Brain pericyte (primary cell): ENCODE measurements at places on chromosomes 12 and 14.
A peak's percentile ranks its signal among the peaks of the same experiment; 100 is the strongest.

DNA sequence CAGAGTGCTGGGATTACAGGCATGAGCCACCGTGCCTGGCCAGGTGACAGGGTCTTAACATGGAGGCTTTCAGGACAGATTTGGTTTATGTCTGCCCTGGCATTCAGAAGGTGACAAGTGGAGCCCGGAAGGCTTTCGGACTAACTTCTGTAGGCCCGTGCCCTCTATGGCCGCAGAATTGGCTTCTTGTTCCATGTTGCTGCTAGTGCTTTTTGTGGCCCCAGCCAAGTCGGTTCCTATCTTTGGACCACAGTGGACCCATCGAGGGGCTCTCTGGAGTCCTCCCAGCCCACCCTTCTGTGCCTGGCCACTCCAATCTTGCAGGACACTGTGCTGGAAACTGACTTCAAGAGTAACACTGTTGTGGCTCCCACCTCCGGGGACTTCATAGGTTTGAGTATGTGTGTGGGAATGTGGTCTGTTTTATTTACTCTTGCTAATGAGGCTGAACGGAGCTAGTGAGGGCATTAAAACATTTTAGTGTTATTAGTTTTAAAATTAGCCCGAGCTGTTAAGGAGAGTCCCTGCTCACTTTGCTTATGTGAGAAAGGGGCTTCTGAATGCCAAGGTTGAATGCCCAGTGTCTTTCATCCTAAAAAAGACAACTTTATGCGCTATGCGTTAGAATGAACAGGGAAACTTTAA lies 245.9 kb downstream of the CACNA1C start:
- no peak for DNase-seq

DNA sequence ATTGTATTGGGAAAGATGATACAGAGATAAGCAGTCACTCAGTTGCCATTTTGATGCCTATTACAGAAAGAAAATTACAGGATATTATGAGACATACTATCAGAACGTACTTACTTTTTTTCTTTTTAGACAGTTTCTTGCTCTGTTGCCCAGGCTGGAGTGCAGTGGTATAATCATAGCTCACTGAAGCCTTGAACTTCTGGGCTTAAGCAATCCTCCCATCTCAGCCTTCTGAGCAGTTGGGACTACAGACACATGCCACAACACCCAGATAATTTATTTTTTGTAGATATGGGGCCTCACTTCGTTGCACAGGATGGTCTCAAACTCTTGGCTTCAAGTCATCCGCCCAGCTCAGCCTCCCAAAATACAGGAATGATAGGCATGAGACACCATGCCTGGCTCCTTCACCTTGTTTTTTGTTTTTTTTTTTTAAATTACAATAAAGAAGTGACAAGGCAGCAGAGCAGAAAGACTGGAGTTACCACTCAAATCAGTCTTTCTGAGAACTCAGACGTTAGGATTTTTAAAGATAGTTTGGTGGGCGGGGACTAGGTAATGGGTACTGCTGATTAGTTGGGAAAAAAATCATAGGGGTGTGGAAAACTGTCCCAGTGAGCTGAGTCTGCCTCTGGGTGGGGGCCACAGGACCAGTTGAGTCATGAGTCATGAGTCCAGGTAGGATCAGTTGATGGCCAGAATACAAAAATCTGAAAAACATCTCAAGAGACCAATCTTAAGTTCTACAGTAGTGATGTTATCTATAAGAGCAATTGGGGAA lies 11.5 kb upstream of the CPM start:
- DNase-seq, result no peak

GRCh38 chr12:47028981-47029708 lies 50.3 kb upstream of the PCED1B start:
- no peak for DNase-seq

GRCh38 chr14:72849222-72849621 lies 44.7 kb downstream of the DPF3 start:
- DNase-seq, result no peak

GRCh38 chr14:56145965-56146364 lies 27.8 kb downstream of the PELI2 start:
- DNase-seq, result peak; percentile 37

DNA sequence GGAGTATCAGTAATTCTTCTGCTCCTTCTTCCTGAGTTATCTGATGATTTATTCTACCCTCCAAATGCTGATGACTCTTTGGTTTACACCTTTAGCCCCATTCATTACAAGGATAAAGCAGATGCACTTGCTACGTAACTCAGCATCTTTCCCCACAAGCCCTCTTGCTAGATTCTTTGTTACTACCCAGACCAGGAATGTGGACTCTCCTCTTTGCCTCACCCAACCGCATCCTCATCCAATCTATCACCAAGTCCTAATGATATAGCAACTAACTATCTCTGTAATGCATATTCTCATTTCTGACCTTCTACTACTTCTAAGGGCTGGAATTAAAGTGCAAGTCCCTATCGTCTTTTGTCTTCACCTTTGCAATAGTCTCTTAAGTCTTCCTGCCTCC lies 9.2 kb downstream of the KRT1 start:
- DNase-seq, result no peak

DNA sequence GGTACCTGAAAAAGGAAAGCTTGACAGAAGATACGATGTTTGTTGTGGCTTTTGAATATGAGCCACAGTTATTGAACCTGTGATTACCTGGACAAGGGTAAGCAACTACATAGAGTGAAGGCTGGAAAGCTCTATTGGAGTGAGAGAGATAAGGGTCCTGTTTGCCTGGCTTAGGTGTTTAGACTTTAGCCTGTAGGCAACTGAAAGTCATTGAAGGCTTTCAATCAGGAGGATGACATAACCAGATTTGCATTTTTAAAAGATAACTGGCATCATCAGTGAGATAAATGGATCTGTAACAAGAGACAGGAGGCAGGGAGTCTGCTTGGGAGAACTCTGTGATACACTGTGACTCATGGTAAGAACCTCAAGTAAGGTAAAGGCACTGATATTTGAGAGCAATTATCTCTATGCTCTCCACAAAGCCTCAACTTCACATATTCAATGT lies 128.9 kb upstream of the SOX5 start:
- DNase-seq, result no peak

GRCh38 chr12:26636710-26637328 lies 196.2 kb downstream of the ITPR2 start:
- DNase-seq, result no peak

DNA sequence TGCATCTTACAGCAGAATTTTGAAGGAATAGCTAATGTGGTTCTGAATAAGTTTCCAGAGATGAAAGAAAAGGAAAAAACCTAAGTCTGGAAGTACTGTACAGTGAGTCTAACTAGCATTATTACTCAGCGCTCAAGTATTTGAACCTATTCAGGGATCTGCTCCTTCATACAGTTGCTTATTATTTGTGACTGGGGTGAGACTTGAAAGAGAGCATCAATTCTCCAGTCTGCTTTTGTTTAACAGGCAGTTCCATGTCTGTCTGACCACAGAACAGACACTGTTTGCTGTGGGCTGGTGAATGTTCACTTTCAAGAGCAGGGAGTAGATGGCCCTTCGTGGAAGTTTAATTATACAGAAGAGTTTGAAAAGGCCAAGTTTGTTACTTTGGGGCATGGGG lies 9.3 kb downstream of the ETV6 start:
- no peak for DNase-seq

- peak; percentile 25 for DNase-seq
Measured at GRCh38 chr12:78229591-78230101, 399.0 kb downstream of the NAV3 start.

DNA sequence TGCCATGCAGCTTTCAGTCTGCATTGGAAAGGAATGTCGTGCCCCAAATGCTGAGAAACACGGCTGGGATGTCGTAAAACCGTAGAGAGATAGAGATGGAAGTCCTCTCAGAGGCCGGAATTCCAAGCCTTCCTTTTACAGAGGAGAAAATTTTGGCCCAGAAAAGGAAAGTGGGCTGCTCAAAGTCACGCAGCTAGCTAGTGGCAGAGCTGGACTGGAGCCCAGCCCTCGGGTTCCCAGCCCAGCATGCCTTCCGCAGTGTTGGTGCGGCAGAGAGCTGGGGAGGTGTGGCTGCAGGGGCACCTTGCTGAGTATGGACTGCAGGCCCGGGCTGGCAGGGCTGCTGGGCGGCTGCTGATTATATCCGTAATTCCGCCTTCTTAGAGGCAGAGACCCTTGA lies 50.3 kb downstream of the KCNA1 start:
- no peak for DNase-seq

DNA sequence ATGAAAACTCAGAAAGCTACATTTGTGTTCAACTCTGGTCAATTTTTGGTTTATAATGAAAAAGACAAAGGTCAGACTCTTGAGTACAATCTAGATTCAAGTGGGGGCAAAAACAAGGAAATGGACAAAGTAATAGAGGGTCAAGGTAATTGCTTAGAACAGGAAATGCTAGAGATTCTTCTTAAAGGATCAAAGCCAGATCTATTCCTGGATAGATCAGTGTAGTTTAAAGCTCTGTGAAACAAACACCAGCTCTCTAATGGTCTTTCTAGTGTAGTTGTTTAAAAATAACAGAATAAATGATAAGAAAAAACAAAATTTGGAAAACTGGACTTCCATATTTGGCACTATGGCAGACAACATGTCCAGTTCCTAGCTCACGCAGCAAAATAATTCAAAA lies 70.7 kb upstream of the SLC8A3 start:
- DNase-seq, result no peak

DNA sequence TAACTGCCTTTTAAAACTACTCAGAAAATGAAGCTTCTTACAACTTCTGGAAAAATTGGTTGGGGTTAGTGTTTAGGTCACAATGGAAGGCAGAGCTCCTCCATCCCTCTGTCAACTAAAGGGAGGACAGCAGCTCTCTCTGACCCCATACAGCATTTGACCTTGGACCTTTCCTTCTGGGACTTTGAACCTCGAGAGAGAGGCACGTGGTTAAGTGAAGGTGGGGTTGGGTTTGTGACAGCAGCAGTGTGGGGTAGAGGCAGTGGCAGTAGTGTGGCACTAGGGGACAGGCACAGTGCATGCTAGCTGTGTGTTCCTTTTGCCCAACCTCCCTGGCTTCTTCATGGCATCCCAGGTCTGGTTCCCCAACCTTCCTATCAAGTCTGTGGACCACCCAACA lies 9.4 kb upstream of the C12orf75 start:
- DNase-seq, result no peak

- no peak for DNase-seq
Measured at GRCh38 chr12:130715998-130716968, at the start of gene RIMBP2. Gene RIMBP2, minus strand, starts transcription at chr12:130716299. Its CDS starts 237,286 bp downstream, at chr12:130479013.

GRCh38 chr12:113067987-113068935 lies 11.7 kb downstream of the DTX1 start:
- no peak for DNase-seq

- DNase-seq, result no peak
Measured at GRCh38 chr12:50032854-50033581, 7.7 kb upstream of the RACGAP1 start.

GRCh38 chr12:45077251-45077650 lies 26.4 kb upstream of the DBX2 start:
- no peak for DNase-seq

DNA sequence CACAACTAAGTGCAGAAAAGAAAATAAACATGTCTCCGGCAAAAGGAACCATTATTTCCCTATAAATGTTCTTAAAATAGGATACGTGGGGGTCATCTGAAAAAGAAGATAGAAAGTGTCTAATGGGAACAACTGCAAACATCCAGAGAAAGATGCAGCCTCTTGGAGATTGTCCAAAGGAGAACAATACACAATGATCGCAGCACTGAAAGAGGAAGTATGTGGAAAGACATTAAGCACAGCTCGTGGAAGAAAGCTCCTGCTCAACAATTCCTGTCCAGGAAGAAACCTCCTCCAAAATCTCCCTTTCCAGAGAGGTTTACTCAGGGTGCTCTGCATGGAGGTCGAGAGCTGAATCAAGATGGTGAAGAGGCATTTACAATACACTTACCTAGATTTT lies 2.5 kb upstream of the LALBA start:
- DNase-seq, result no peak

GRCh38 chr14:58626431-58626831 lies 11.3 kb upstream of the DACT1 start:
- DNase-seq, result no peak

DNA sequence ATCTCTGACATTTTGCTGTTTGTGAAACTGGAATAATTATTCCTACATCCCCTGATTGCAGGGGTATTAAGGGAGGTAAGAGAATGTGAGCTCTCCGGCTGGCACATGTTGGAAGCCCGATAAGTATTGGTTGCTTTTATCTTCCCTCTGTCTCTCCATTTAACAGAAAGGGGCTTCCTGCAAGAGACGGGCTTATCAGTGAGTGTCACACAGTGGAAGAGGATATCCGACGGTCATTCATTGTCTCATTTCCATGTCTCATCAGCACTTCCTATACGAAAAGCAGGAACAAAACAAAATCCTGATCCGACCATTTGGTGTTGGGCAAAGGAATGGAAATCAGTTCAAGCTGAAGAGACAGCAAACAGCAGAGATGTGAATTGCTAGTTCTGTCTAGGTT lies 10.7 kb downstream of the DYRK4 start:
- DNase-seq, result no peak

GRCh38 chr12:78406828-78407227 lies 457.7 kb upstream of the SYT1 start:
- DNase-seq, result no peak
